Sigmoid colon (tissue), 7 donors: ENCODE measurements at places on chromosomes 2 and 18. TPM values are rescaled to one million over a fixed set of nuclear protein-coding genes. Genes with fewer than 3 reads are reported as not detected.

GRCh38 chr2:174341995-174342685 is 7.4 kb downstream of the SP9 start:
- no peak for DNase-seq

GRCh38 chr2:51212374-51212773 is 180.4 kb upstream of the NRXN1 start:
- no peak for DNase-seq

Gene ANO7
- total RNA-seq = not detected

GRCh38 chr18:56226025-56226424 is 412.4 kb downstream of the TXNL1 start:
- DNase-seq = no peak

Gene GPR45
- total RNA-seq = not detected

DNA sequence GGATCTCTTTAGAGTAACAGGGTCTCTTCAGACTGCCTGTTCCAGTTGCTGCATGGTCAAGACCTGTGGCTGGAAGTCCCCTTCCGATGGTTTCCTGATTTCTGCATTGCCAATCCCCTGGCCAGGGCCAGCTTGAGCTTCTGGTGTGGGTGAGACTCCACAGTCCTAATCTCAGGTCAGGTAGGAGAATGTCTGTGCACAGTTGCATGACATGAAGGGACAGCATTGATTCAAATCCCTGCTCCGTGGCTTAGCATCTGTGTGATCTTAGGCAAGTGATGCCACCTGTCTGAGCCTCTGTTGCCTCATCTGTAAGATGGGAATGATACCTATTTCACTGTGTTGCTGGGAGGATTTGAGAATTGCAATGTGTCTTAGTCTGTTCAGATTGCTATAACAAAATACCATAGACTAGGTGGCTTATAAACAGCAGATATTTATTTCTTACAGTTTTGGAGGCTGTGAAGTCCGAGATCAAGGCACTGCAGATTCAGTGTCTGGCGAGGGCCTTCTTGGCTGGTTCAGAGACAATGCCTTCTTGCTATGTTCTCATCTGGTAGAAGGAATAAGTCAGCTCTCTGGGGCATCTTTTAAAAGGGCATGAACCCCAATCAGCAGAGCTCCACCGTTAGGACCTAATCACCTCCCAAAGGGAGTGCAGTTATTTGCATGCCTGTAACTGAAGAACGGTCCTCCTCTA is 66.2 kb downstream of the ATOH8 start:
- no peak for DNase-seq
